ENCODE measurements at places on chromosomes 3 and 15.

DNA sequence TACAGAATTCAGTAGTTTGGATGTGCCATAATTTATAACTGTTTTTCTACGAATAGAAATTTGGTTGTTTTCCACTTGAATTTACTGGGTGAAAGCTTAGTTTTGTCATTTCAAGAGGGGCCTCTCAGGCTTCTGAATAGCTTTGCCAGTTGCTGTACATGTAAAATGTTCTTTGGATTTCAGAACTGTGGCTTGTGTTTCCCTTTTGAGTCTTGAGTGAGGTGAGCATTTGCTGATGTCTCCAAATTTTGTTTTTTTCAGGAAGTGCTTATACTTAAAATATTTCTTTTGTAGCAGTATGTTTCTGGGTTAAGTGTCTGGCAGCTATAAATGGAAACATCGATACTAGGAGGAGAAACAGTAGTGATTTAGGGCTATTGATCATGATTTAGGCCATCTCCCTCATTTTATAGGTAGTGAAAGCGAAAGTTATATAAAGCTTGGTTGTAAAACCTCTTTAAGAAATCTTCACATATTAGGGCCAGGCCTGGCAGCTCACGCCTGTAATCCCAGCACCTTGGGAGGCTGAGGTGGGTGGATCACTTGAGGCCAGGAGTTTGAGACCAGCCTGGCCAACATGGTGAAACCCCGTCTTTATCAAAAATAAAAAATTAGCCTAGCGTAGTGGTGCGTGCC lies 9.2 kb upstream of the TRAK1 start:
- no peak for DNase-seq

GRCh38 chr15:62253294-62253693 lies 88.2 kb upstream of the C2CD4B start:
- peak; percentile 25 for DNase-seq

- no peak for DNase-seq
Observed at GRCh38 chr3:18033581-18034108, 291.2 kb upstream of the TBC1D5 start.

GRCh38 chr15:73897441-73898261 lies 24.3 kb downstream of the TBC1D21 start:
- DNase-seq, result peak; percentile 77

DNA sequence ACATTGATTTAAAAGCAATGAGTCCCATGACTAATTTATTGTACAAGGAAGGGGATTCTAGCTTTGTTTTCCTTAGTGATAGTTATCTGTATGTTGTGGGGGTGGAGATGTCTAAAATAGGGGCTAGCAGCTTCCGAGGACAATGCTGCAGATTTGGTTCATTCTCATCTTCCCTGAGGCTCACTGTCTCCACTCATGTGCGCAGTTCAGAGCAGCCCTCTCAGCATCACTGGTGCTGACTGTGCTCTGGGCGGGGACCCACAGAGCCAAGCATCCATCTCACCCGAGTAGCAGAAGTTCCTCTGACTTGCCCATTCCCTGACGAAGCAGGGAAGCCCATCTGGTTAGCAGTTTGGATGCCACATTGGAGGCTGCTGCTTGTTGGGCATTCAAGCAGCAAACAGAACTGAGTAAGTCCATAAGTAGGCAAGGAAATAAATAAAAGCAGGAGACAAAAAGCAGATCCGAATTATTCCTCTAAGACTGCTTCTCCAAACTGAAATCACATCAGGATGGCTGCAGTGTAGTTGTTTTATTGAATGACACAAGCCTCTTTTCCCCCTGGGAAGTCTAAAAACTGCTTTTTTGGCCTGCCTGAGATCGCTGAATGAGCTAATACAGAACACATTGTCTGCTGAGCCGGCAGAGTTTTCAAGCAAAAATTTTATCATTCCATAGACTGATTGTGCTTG lies 27.5 kb downstream of the RARB start:
- DNase-seq, result peak; percentile 29

- peak; percentile 35 for DNase-seq
Observed at GRCh38 chr15:62940755-62941361, 101.7 kb upstream of the TPM1 start.

- no peak for DNase-seq
Observed at GRCh38 chr3:30454636-30455035, 151.8 kb upstream of the TGFBR2 start.

- no peak for DNase-seq
Observed at GRCh38 chr15:25737218-25737643, 125.9 kb downstream of the ATP10A start.

- peak; percentile 82 for DNase-seq
Observed at GRCh38 chr3:4720316-4721075, 227.3 kb downstream of the ITPR1 start.

- DNase-seq, result no peak
Observed at GRCh38 chr3:180918542-180918941, 6.1 kb downstream of the FXR1 start.

GRCh38 chr3:16069149-16069922 lies 105.1 kb upstream of the GALNT15 start:
- no peak for DNase-seq

DNA sequence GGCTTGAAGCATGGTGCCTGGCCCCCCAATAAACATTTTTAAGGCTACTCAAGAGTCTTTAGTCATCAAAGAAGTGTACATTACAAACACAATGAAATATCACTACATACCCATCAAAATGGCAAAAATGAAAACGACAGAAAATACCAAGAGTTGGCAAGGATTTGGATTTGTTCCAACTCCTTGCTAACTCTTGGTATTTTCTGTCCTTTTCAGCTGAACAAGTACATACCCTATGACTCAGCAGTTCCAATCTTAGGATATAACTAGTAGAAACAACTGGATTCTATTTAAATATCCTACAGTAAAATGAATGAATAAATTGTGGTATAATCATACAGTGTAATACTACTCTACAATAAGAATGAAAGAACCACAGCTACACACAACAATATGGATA lies 25.1 kb upstream of the GABPB1 start:
- DNase-seq, result no peak

GRCh38 chr3:49500732-49501609 lies 30.9 kb downstream of the DAG1 start:
- DNase-seq, result no peak

- no peak for DNase-seq
Observed at GRCh38 chr15:44527241-44527640, 9.7 kb upstream of the EIF3J start.

- no peak for DNase-seq
Observed at GRCh38 chr3:120147072-120147871, 53.0 kb upstream of the GSK3B start.

DNA sequence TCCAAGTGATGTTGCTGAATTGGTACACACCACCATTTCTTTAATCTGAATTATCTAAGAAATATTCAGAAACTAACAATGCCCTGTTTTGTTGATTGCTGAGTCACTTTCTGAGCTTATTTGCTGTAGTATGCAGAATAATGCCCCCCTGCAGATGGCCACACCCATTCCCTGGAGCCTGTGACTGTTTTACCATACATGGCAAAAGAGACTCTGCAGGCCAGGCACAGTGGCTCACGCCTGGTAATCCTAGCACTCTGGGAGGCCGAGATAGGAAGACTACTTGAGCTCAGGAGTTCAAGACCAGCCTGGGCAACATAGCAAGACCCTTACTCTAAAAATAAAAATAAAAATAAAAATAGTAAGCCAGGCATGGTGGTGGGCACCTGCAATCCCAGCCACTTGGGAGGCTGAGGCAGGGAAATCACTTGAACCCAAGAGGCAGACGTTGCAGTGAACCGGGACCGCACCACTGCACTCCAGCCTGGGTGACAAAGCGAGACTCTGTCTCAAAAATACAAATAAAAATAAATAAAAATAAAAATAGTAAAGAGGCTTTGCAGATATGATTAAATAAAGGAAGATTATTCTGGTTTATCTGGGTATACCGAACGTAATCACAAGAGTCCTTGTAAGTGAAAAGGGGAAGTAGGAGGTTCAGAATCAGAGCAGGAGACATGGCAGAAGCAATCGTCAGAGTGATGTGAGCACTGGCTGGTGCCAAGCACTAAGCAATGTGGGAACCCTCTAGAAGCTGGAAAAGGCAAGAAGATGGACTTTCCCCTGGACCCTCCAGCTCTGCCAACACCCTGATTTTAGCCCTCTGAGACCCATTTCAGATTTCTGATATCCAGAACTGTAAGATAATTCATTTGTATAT lies 19.0 kb downstream of the PCYT1A start:
- no peak for DNase-seq

GRCh38 chr3:134810850-134811249 lies 15.8 kb downstream of the EPHB1 start:
- DNase-seq, result no peak

- DNase-seq, result no peak
Observed at GRCh38 chr3:11290743-11291680, 18.8 kb downstream of the ATG7 start.

GRCh38 chr3:149163066-149163465 lies 33.6 kb downstream of the HPS3 start:
- DNase-seq, result no peak

DNA sequence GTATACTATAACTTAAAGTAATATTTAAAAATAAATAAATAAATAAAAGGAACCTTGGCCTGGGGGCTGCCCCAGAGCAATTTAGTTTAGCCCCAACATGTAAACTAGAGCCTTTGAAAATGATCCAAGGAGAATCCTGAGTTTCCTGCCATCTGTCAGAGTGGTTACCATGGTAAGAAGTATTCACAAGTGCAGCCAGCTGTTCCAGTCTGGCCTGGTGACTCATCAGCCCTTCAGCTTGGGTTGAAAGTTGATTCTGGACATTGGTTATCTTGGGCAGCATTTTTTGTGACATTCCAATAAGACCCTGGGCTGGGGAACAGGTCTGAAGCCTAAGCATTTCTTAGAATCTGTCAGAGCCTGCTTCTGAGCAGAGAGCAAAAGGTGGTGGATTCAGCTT lies 72.7 kb upstream of the LRTM1 start:
- DNase-seq, result peak; percentile 79

DNA sequence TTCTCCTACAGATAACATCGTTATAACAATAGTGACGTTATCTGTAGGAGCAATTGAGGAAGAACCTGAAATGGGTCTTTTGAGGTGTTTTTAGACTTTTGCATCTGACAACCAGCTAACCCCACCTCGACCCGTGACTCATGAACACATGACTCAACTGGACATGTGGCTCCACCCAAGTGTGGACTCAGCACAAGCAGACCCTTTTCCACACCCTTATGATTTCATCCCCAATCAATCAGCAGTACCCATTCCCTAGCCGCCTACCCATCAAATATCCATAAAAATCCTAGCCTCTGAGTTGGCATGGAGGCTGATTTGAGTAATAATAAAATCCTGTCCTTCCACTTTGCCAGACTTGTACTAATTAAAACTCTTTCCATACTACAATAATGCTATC lies 255.4 kb downstream of the ARPP21 start:
- DNase-seq, result no peak

DNA sequence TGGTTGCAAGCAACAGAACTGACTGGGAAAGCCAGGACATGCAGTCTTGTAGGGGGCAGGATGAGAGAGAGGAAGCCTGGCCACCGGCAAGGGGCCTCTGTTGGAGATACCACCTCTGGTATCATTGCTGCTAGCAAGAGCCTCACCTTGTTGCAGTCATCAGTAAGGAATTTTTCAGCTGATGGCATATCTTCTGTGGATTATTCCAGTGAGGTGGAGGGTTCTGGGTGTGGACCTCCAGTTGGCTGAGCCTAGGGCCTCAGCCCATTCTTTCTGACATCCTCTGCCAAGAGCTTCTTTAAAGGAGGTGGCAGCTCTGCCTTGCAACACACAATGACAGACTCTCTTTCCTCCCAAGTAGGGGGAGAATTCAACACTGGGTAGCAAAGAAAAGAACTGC lies 128.9 kb downstream of the AQP9 start:
- no peak for DNase-seq

- no peak for DNase-seq
Observed at GRCh38 chr3:11641316-11641682, 2.4 kb downstream of the VGLL4 start.

GRCh38 chr3:170309046-170309445 lies 48.5 kb upstream of the SKIL start:
- no peak for DNase-seq

DNA sequence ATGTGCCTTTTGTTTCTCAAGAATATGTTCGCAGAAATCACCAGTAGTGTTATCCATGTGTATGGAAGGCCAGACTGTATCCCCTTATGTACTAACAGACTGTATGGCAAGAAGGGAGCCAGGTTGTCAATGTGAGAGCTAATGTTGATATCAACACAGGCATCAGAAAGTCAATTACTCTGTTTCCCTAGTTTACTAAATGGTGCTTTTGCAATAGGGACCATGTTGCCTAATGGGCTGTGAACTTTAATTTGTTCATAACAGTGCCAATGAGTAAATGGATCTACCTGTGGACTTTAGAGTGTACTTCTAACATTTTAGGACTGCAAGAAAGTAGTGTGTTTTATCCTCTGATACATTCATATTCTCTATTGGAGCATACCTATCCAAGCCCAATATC lies 431.8 kb upstream of the TPRG1 start:
- no peak for DNase-seq

- DNase-seq, result no peak
Observed at GRCh38 chr3:106619-107018, 89.9 kb upstream of the CHL1 start.

DNA sequence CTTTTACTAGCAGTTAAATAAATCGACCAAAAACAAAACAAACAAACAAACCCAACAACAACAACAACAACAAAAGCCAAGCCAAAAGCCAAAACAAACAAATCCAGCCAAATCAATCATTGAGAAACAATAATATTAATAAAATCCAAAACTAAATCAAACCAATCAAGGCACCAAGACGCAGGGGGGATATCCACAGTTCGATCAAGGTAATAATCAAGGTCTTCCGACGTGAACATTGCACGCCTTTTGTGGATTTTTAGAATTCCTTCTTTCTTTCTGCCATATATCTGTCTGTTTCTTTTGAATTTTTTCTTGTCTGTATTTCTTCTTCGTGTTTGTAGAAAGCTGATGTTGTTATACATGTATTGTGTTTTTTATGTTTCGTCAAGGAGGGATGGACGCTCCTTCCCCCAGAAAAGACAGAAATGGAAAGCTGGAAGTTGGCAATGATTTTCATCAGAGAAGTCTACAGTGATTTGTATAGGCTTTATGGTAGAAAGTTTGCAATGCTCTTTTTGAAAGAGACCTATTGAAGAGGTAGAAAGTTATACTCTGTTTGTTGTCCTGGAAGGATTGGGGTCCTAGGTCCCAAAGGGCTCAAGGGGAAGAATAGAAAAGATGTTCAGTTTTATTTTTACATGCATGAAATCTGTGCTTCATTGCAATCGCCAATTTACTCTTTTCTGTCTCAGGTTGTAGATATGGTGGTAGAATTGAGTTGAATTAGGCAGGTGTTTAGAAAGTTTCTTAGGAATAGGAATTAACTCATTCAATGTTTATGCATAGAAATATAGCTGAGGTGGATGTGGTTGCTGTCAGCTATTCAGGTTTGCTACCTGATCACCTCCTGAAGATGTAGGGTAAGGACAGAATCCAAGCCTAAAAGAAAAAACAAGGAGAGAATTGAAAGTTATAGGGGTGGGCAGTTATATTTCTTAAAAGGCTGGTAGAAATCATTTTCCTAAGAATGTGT lies 1.2 kb downstream of the ARPP21 start:
- DNase-seq, result no peak

- no peak for DNase-seq
Observed at GRCh38 chr3:29438580-29438979, 157.7 kb downstream of the RBMS3 start.

- no peak for DNase-seq
Observed at GRCh38 chr15:53591041-53591440, 168.4 kb downstream of the WDR72 start.

Data from NCI-H524 (cell line).